ENCODE measurements at places on chromosomes 7 and 10.

DNA sequence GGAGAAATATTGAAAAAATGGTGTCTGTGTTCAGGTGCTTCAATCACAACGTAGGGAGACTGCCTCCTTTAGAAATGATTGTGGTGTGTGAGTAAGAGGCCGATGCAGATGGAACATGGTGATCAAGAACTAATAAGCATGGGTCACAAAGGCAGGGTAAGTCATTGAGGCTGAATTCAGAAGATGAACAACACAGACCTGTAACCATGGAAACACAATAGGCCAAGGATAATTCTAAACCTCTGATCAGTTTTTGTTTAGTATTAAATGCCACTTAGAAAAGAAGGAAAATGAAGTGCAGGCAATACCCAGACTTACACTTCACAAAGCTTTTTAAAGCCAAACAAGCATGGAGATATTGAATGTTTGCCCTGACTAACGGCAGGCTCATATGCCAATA lies 32.8 kb upstream of the TAS2R16 start:
- no peak for DNase-seq

GRCh38 chr7:50641442-50642405 lies 76.5 kb upstream of the DDC start:
- no peak for DNase-seq

GRCh38 chr10:71354776-71355175 lies 35.7 kb downstream of the SLC29A3 start:
- no peak for DNase-seq

- DNase-seq: no peak
Observed at GRCh38 chr7:16740623-16740953, 13.0 kb upstream of the TSPAN13 start.

DNA sequence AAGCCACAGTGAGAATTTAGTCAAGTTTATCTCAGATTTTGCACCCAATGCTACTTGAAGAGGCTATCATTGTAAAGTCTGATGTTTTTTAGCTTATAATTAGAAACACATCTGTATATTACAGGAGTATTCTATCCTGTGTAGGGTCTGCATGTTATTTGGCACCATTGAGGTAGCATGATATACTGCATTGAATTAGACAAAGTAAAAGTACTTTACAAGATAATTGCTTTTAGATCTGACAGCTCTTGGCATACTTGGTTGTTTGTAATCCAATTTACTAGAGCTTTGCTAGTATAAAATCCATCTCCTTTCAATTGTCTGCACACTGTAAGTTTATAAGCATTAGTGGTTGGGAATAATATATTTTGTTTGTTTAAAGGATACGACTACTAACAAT lies 714.3 kb downstream of the ANKRD7 start:
- DNase-seq: no peak

DNA sequence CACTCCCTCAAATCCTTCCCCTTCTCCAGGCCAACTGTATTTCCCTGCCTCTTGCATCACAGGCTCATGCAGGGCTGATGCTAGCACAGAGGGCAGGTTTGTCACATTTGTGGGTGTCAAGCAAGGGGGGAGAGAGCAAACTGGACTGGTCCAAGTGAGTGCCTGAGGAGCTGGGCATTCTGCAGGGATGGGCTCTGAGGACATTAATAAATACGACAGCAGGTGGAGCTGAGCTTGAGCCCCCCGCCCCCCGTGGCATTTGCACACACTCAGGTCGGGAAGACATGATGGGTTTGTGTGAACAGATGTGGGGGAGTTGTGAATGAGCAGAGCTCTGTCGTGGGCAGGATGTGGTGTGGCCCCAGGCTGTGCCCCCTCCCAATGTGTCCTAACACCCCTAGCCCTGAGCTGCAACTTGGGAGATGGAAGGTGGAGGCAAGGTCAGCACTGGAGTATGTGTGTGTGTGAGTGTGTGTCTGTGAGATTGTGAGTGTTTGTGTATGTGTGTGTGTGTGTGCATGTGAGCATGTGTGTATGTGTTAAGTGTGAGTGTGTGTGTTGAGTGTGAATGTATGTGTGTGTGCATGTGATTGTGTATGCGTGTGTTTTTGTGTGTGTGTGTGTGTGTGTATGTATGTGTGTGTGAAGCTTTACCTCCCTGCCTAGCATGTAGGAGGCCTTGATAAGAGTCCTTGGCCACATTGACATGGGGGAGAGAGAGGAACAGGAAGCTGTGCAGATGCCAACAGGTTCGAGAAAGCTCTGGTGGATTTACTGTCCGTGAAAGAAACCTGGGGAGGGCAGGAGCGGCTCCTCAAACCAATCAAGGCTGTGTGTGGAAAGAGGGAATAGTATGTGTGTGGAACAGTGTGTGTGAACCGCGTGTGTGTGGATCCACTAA lies 9.1 kb downstream of the RASSF4 start:
- no peak for DNase-seq

Measured in foreskin fibroblast (primary cell).